ENCODE measurements at places on chromosomes 1 and 21. TPM values are rescaled to one million over a fixed set of nuclear protein-coding genes. Genes with fewer than 3 reads are reported as not detected.

GRCh38 chr21:28518630-28519029, 474.0 kb downstream of the LTN1 start:
- H3K27ac ChIP-seq, result no peak overlapping the region
- H3K4me3 ChIP-seq, result no peak overlapping the region
- H3K27me3 ChIP-seq, result no peaks in the 10 kb centered on the region
- peaks cover 20% of the 10 kb centered on the region for H3K4me1 ChIP-seq
- no peak for DNase-seq
- H3K36me3 ChIP-seq, result no peaks in the 10 kb centered on the region

GRCh38 chr1:82697965-82698364, 897.2 kb downstream of the ADGRL2 start:
- no peaks in the 10 kb centered on the region for H3K36me3 ChIP-seq
- no peaks in the 10 kb centered on the region for H3K27me3 ChIP-seq
- no peak for DNase-seq
- no peak overlapping the region for H3K4me3 ChIP-seq
- H3K27ac ChIP-seq, result no peak overlapping the region
- no peaks in the 10 kb centered on the region for H3K4me1 ChIP-seq

DNA sequence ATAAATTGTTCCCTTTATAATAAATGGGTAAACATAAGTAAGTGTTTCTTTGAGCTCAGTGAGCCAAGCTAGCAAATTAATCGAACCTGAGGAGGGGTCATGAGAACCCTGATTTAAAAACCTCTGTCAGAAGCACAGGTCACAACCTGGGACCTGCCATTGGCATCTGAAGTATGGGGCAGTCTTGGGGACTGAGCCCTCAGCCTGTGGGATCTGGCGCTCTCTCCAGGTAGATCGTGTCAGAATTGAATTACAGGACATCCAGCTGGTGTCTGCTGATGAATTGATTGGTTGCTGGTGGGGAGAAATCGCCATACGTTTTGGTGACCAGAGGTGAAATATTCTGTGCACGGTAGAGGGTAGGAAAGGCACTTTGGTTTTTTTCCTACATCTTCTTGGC, 17.5 kb downstream of the UCK2 start:
- H3K4me3 ChIP-seq, result no peak overlapping the region
- peaks cover 55% of the 10 kb centered on the region for H3K4me1 ChIP-seq
- H3K36me3 ChIP-seq, result peaks cover 12% of the 10 kb centered on the region
- no peaks in the 10 kb centered on the region for H3K27me3 ChIP-seq
- H3K27ac ChIP-seq, result no peak overlapping the region

Gene OXCT2
- 1.7 TPM for total RNA-seq

DNA sequence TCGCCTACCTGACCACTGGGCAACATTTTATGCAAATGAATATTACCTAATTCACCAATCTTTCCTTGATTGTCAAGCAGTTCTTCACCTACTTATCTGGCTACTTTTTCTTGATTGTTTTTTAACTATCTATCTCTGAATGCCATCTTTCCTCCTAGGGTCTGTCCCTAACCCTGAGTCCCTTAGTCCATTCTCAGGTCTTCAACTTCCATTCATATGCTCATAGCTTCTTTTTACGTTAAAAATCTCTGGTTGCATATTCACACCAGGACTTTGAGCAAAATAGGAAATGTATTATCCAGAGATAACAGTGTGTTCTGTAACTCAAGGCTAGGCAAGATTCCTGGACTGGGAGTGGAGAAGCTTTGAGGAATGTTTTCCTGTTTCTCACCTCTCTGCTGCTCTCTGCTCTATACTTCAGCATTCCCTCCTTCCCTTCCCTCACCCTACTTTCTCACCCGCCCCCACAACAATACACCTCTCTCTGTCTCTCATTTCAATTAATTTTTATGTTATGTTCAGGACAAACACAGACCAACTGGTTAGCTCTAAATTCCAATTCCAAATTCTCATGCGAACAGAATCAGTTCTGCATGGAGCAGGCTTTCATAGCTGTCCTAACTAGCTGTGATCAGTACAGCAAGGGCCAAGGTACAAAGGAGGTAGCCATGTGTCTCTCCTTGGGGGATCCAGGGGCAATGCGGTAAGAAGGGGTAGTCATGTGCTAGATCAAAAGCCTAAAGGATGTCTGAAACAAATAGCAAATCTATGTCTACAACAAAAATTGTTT, 278.4 kb downstream of the USH2A start:
- peaks cover 10% of the 10 kb centered on the region for H3K27me3 ChIP-seq
- DNase-seq, result no peak
- H3K4me1 ChIP-seq, result peaks cover 80% of the 10 kb centered on the region
- peak overlapping the region; percentile 38 for H3K27ac ChIP-seq
- H3K36me3 ChIP-seq, result peaks cover 16% of the 10 kb centered on the region

DNA sequence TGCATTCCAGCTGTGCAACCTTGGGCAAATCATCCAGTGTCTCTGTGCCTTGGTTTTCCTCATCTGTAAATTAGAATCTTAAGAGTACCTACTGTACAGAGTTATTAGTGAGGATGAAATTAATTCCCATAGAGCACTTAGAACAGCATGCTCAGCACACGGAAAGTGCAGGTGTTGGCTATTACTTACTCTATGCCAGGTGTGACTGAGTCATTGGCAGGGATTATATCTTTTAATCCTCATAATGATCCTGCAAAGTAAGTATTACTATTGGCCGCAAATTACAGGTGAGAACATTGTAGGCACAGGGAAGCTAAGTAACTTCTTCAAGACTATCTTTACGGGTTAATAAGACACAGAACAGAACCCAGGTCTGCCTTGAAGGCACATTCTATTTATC, 6.3 kb upstream of the UBE2U start:
- no peaks in the 10 kb centered on the region for H3K36me3 ChIP-seq
- no peak overlapping the region for H3K27ac ChIP-seq
- no peaks in the 10 kb centered on the region for H3K27me3 ChIP-seq
- H3K4me3 ChIP-seq, result no peak overlapping the region

GRCh38 chr1:113868387-113869083, 3.0 kb downstream of the PTPN22 start:
- no peaks in the 10 kb centered on the region for H3K36me3 ChIP-seq
- no peaks in the 10 kb centered on the region for H3K27me3 ChIP-seq
- no peak overlapping the region for H3K4me3 ChIP-seq
- no peak overlapping the region for H3K27ac ChIP-seq
- no peak for DNase-seq
- H3K4me1 ChIP-seq, result 0 out of 2 replicates have a peak, but pooled peaks cover 2% of the 10 kb centered on the region

Gene ADGRL4
- 1.4 TPM for total RNA-seq

Gene HMGN1
- 522 TPM for total RNA-seq

GRCh38 chr1:236181059-236181458, 38.7 kb downstream of the GPR137B start:
- no peak overlapping the region for H3K4me3 ChIP-seq
- no peaks in the 10 kb centered on the region for H3K4me1 ChIP-seq
- no peaks in the 10 kb centered on the region for H3K27me3 ChIP-seq
- peaks cover 8% of the 10 kb centered on the region for H3K36me3 ChIP-seq

Gene AKR7A3
- total RNA-seq, result 1.5 TPM

- H3K4me3 ChIP-seq, result peak within 1 kb of the TSS; percentile 89
- peak; percentile 76 for DNase-seq
- peaks cover 36% of the 10 kb centered on the region for H3K27me3 ChIP-seq
These were observed at the start of gene MIA3 for GRCh38 chr1:222618001-222618879. Gene MIA3, plus strand, starts transcription at chr1:222618097. Its CDS starts 14 bp downstream, at chr1:222618111.

GRCh38 chr1:30012455-30013440, 710.6 kb downstream of the MATN1 start:
- H3K27ac ChIP-seq, result peak overlapping the region; percentile 58
- no peak overlapping the region for H3K4me3 ChIP-seq
- DNase-seq, result no peak
- H3K27me3 ChIP-seq, result no peaks in the 10 kb centered on the region
